ENCODE measurements at places on chromosomes 5 and 9.

GRCh38 chr5:16679863-16680262, 63.1 kb upstream of the RETREG1 start:
- DNase-seq = no peak

DNA sequence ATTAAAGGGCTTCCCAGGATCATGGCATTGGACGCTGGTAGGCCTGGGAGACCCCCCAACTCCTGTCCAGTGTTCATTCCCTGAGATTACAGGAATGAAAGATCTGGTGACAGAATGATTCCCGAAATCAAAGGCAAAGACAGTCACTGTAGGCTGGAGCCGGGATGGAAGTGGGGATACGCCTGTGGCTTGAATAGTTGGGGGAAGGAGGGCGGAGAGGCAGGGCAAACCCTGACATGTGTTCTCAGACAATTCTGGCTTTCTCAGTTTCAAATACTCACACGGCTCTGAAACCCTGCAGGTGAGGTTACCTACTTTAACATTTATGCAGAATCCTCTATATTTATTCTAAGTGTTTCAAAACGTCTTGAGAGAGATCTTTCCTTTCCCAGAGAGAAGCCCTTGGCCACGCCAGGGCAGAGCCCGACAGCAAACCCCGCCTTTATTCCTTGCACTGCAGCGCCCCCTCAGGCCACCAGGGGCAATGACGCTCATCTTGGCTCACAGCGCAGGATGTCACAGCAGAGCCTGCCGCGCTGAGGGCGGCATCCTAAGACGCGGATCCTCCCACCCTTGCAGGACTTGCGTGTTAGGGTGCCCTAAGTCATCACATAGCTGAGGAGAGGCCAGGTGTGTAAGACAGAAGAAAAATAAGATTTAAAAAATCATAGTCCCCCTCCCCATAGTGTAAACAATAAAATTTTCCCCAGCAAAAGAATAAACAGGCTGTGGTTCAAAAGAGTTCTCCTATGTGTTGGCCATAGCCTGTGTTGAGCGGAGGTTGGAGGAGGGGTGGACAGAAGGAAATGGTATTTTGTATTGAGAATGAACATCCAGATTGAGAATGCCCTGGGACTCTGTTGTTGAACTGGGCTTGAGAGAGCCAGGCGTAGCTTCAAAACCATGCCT, 284.5 kb downstream of the NTRK2 start:
- no peak for DNase-seq

DNA sequence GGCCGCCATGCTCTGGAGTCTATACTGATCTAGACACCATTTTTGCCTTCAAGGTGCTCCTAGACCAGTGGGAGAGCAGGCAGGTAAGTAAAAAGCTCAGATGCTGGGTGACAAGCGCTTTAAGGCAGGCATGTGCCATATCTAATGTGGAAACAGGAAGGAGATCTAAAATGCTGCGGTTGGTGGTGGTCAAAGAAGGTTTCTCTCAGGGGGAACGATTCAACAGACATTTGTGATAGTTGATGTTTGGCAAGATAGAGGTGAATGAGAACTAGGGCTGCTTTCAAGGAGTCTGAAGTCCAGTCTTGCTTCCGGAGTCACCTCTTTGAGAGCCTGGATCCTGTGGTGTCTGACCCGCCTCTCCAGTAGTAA, 146.2 kb upstream of the KLF4 start:
- DNase-seq = no peak

- DNase-seq = no peak
Observed at GRCh38 chr9:73753171-73753570, 601.5 kb downstream of the ANXA1 start.

DNA sequence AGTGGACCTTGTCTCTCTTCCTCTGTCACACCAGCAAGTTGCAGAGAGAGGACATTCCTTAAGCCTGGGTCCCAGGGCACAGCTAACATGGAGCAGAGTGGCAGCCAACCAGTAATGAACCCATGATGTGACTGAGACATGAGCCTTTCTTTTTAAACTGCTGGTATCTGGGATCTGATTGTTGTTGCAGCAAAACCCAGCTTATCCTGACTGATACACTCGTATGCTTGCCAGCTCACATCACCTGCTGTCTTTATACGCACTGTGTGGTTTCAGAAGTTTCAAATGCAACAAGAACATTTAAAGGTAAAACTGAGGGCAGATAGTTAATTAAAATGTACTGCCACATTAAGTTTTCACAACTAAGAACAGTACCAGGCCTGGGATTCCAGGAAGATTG, 97.1 kb downstream of the HSD17B3 start:
- no peak for DNase-seq

- DNase-seq = no peak
Observed at GRCh38 chr9:95598236-95598635, 81.5 kb upstream of the PTCH1 start.

- no peak for DNase-seq
Observed at GRCh38 chr9:20569525-20569924, 52.8 kb downstream of the MLLT3 start.

- DNase-seq = no peak
Observed at GRCh38 chr9:99953861-99954507, 47.5 kb downstream of the STX17 start.

DNA sequence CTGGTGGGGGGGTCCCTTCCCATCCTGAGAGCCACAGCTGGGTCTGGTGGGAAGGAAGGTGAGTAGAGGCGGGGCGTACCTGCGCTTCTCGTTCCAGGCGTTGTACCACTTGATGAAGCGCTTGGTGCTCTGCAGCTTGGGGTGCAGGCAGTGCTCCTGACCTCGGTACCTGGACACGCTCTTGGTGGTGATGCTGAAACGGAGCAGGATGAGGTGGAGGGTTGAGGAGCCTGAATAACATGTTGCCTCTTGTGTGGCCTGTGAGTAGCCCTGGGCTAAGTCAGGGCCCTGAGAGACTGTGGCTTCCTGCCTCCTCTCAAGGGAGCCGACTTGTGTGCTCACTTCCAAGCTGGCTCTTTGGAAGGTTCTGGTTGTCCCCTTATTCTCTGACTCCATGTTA, 4.3 kb downstream of the CXCL14 start:
- no peak for DNase-seq

DNA sequence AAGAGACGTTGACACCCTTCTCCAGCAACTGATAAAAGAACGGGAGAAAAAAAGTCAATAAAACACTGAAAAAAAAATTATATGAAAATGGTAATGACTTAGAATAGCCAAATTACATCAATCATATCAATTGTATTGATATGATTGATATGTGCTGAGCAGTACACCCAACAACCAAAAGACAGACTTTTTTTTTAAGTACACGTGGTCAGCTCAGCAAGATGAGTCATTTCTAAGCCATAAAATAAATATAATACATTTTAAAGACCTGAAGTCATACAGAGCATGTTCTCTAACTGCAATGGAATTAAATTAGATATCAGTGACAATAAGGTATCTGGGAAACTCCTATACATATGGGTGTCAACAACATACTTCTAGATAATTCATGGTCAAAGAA, 30.9 kb upstream of the OLFM1 start:
- DNase-seq = no peak

DNA sequence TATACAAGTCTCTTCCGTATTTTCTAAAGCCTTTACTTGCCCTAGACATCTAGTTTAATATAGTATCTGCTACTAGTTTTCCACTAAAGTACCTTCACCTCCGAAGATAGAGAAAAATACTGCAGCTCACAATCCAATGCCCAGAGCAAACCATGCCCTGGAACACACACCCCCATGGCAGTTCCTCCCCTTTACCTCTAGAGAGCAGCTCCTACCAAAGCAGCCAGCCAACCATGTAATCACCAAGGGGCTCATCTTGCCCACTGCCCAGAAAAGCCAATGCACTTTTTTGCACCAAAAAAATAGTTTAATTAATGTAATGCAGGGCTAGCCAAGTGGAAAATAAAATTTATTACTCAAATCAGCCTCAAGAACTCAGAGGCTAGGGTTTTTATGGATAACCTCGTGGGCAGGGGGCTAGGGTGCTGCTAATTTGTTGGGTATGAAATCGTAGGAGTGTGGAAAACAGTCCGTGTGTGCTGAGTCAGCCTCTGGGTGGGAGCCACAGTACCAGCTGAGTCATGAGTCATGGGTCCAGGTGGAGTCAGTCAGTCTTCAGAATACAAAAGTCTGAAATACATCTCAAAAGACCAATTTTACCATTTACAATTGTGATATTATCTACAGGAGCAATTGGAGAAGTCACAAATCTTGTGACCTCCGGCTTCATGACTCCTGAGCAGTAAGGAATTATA, 120.1 kb upstream of the ACO1 start:
- no peak for DNase-seq

GRCh38 chr5:91301106-91301846, 81.8 kb downstream of the ARRDC3 start:
- DNase-seq = no peak

DNA sequence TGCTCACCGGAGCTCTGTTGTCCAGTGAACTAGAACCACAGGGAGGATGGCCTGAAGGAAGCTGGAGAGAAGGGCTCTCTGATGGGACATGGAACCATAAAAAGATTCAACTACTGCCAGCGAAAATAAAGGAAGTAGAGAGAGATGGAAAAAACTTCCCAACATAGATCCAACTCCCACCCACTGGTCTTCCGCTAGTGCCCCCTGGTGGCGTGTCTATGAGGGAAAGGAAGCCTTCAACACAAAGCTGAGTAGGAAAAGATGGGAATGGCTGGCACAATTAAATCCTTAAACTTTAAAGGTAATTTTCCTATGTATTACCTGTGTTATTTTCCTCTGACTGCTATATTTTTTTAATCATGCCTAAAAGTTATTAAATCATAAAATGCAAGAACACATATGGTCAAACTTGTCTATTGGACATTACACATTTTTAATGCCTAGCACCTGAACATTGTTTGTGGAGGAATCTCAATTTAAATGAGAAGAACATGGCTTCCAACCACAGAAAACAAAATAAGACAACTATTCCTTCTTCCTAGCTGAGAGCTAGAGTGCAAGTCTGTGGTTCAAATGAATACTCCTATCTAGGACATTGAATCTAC, 51.5 kb downstream of the CEP120 start:
- no peak for DNase-seq

GRCh38 chr5:35488791-35489190, 128.9 kb upstream of the SPEF2 start:
- DNase-seq = no peak

GRCh38 chr5:163695830-163696578, 190.6 kb downstream of the MAT2B start:
- no peak for DNase-seq

- DNase-seq = no peak
Observed at GRCh38 chr5:139912804-139913203, 117.2 kb downstream of the PSD2 start.

DNA sequence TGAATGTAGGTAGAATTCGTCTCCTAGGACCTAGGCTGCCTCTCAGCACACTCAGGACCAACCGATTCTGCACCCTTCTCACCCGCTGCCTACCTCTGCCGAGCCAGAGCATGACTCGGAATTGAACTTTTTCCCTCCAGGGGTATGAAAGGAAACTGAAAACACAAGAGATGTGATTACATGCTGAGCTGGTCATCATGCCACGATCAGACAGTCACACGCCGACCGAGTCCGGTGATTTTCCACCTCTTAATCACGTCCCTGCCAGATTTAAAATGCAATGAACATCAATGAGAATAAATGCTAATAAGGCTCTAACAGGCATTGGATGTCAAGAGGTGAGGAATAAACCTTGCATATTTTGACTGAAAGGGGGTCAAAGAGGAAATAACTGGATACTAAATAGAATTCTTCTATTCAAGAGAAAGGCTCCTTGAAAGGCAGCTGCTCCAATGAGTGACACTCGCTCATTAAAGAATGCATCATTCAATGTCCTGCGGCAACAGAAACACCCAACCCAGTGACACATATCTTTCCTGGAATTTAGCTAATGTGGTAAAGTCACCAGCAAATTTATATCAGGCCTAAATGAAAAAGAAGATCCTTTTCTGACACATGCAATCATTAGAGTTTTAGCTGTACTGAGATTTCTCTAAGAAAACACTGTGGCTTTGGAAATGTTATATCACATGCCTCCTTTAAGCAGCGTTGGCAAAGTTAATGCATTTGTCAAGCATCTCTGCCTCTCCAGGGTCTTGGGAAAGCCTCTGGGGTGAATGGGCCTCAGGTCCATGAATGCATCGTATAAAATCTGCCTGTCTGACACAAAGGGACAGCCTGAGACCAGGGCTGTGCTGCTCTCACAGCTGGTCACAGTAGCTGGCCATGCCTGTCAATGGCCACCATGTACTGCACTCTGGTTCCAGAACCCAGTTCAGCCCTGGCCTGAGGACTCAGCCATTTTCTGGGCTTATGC, 128.7 kb downstream of the SPOCK1 start:
- no peak for DNase-seq

GRCh38 chr5:389891-390622, 52.9 kb upstream of the EXOC3 start:
- DNase-seq = no peak

GRCh38 chr9:136093995-136094881, 851 bp downstream of the NACC2 start:
- peak; percentile 35 for DNase-seq

DNA sequence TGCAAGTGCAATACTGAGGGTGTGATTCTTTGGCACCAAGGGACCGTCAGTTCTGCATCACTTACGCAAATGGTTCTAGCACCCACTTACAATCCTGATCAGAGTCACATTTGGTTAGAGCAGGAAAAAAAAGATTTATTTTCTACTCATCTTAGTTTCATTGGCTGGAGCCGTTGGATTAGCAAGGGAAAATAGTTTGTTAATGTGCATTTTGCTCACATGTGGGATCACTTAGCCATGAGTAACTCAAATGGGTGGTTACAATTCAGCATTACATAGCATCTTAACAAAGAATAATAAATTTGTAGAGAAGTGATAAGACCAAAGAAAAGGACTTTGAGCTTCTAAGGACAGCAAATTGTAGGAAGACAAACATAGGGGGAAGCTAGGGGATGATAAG, 216.9 kb downstream of the AUH start:
- no peak for DNase-seq

DNA sequence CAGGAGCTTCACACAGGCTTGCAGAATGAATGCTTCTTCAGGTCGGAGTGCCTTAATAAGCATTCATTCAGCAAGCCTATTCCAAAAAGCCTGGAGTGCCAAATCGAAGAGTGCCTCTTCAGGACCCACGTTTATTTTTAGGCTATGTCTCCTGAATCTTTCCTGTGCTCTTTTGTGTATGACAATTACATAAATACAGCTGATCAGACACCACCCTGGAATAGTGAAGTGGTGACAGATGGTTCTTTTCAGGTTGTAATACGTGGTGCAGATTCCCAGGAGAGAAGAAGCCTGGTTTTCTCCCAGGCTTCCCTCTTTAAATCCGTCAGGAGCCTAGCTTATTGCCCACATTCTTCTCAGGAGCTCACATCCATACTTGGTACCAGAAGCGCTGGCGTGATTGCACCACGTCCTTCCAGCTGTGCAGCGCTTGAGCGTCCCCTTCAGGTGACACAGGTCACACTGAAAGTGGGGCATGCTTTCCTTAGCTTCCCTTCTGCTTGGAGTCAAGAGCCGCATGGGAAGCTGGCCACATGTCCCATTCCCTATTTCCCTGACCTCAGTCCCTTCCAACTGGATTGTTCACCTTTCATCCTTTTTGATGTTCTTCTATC, 123.1 kb downstream of the ADCY2 start:
- no peak for DNase-seq

DNA sequence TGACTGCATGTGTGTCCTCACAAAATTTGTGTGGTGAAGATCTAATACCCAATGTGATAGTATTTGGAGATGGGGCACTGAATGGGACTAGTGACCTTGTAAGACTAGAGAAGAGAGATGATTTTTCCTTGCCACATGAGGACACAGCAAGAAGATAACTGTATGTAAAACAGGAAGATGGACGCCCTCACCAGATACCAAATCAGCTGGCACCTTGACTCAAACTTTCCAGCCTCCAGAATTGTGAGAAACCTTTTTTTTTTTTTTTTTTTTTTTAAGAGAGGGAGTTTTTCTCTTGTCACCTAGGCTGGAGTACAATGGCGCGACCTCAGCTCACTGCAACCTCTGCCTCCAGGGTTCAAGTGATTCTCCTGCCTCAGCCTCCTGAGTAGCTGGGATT, 40.3 kb downstream of the UBTD2 start:
- no peak for DNase-seq
